ENCODE measurements at places on chromosomes 5 and 9.

- DNase-seq: no peak
Measured at GRCh38 chr5:14728459-14728938, 64.0 kb downstream of the OTULIN start.

DNA sequence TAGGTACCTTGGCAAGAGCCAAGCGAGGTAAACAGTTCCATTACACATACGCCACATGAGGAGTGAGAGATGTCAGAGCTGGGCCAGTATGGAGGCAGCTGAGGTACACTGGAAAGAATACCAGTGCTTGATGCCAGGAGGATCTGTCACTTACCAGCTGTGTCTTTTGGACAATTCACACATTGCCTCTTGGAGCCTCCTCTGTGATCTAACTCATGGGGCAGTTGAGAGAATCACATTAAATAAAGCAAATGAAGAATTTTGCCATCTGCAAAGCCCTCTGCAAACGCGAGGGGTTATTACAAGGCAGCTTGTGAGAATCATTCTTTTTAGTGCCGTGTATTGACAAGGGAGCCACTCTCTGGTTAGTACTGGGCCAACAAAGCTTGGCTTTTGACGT lies 429.7 kb upstream of the KLF4 start:
- DNase-seq: no peak

DNA sequence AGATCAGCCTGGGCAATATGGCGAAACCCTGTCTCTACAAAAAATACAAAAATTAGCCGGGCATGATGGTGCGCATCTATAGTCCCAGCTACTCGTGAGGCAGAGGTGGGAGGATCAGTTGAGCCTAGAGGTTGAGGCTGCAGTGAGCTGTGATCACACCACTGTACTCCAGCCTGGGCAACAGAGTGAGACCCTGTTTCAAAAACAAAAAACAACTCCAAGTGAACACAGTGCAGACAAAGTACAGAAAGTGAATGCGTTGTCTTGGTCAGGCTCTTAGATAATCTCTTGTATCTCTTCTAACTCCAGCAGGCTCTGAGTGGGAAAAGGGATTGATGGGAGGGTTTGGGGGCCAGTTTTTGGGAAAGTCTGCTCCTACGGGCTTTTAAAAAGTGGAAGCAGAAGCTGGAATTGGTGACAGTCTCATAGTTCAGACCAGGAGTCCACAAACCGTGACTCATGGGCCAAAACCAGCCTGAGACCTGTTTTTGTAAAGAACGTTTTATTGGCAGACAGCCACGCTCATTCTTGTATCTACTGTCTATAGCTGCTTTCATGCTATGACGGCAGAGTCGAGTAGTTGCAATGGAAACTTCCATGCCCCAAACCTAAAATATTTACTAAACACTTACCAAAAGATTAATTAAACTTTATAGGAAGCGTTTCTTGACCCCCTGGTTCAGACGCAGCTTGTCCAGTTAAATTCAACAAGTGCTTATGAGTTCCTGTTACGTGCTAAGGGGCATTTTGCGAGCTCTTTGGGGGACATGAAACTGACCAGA lies 32.9 kb downstream of the NDST1 start:
- DNase-seq: no peak

- no peak for DNase-seq
Measured at GRCh38 chr5:156134216-156134615, 192.7 kb upstream of the SGCD start.

GRCh38 chr5:157371655-157372471 lies 88.2 kb upstream of the NIPAL4 start:
- DNase-seq: no peak

- no peak for DNase-seq
Measured at GRCh38 chr5:80655231-80655774, 520 bp upstream of the DHFR start.

DNA sequence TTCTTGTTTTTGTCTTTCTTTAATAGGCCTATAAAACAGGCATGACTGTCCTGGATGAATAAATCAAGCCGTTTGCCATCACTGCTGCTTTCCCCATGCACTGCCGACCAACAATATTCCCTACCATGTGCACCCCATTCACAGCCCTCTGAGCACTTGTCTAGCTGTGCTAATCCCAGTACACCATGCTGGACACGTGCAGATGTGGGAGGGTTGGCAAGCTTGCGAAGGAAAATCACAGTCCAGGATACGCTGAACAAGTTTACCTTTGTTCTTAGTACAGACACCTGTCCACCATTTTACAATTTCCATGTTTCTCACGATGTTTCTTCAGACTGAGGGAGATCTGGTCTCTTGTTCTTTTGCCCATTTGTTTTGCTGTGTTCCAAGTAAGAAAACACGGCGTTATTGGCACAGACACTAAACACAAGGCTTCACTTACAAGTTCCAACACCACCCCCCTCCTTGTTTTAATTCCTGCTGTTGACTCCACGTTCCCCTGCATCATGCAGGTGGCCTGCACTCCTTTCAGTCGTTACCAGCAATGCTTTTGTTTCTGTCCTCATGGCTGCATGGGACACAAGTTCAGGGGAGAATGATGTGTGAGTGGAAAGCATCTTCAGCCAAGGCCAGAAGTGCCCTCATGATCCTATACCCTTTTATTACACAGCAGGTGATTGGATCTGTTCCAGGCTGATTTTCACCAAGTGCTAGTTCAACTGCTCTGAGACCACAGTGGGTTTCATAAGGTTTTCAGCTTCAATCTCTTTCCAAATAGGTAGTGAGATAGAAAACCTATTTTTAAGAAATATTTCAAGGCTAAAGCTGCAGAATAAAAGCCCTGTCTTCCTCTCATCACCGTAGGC lies 608.9 kb downstream of the IRX1 start:
- no peak for DNase-seq

DNA sequence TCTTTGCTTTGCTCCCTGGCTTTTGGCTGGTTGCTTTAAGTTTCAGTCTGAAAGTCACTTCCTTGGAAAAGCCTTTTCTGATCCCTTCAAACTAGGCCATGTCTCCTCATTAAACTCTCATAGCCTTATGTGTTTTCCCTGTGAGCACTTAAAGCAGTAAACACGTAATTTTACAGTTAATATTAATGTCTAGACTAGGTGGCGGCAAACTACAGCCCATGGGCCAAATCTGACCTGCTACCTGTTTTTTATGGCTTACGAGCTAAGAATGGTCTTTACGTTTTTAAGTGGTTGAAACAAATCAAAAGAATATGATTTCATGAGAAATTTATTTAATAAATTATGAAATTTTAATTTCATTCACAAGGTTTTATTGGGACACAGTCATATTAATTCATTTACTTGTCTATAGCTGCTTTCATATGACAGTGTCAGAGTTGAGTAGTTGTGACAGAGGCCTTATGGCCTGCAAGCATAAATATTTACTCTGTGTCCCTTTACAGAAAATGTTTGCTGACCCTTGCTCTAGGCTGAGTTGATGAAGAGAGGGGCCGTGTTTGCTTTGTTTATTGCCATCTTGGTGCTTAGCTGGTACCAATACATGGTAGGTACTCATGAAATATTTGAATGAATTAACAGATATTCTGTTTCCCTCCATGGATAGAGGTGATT lies 7.4 kb downstream of the SLC44A1 start:
- no peak for DNase-seq

DNA sequence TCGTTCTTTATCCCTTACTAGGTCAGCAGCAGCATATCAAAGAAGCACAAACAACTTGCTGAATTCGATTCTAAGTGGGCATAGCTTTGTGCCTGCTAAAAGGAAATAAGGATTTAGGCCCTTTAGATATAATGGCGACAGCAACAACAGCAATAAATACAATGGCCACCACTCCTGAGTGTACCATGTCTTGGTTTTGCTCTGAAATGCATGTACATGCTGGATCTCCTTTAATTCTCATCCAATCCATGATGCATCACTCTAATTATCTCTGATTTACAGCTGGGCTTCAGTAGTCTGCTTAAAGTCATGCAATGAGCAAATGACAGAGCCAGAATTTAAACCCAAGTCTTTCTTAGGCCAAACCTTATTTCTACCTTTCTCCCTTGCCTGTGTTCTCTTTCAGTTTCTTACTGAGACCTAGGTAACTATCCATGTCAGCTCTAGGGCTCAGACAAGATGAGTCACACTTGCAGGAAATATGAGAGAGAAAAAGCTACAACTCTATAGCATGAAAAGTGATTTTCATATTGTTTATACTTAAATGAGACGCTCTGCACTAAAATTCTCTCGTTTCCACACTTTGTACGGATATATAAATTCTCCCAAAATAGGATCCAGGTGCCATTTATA lies 111.8 kb downstream of the HMHB1 start:
- DNase-seq: no peak

- peak; percentile 26 for DNase-seq
Measured at GRCh38 chr5:28896949-28897348, 1858.6 kb upstream of the CDH9 start.

- peak; percentile 49 for DNase-seq
Measured at GRCh38 chr9:126690431-126691051, 76.8 kb downstream of the LMX1B start.

- DNase-seq: no peak
Measured at GRCh38 chr5:54644226-54644625, 126.7 kb downstream of the SNX18 start.

- DNase-seq: no peak
Measured at GRCh38 chr5:10162468-10162867, 87.2 kb downstream of the ATPSCKMT start.

Data from NCI-H774 (cell line).